Transverse colon (tissue), 4 donors: ENCODE measurements at places on chromosomes 16 and 17. TPM values are rescaled to one million over a fixed set of nuclear protein-coding genes. Genes with fewer than 3 reads are reported as not detected.

GRCh38 chr16:24070851-24071250, 185.3 kb upstream of the CACNG3 start:
- no peak overlapping the region for H3K27ac ChIP-seq
- no peaks in the 10 kb centered on the region for H3K36me3 ChIP-seq
- H3K27me3 ChIP-seq: no peaks in the 10 kb centered on the region
- DNase-seq: no peak
- H3K4me3 ChIP-seq: no peak overlapping the region

- H3K27me3 ChIP-seq: no peaks in the 10 kb centered on the region
- no peak overlapping the region for H3K27ac ChIP-seq
- no peak for DNase-seq
- H3K4me3 ChIP-seq: no peak overlapping the region
- H3K4me1 ChIP-seq: no peaks in the 10 kb centered on the region
Measured at GRCh38 chr16:50537533-50538290, 10.5 kb upstream of the NKD1 start.

- no peak for DNase-seq
- H3K4me1 ChIP-seq: no peaks in the 10 kb centered on the region
- H3K4me3 ChIP-seq: no peak overlapping the region
- H3K27me3 ChIP-seq: no peaks in the 10 kb centered on the region
- no peaks in the 10 kb centered on the region for H3K36me3 ChIP-seq
Measured at GRCh38 chr16:50293994-50294855, 27.9 kb downstream of the ADCY7 start.

DNA sequence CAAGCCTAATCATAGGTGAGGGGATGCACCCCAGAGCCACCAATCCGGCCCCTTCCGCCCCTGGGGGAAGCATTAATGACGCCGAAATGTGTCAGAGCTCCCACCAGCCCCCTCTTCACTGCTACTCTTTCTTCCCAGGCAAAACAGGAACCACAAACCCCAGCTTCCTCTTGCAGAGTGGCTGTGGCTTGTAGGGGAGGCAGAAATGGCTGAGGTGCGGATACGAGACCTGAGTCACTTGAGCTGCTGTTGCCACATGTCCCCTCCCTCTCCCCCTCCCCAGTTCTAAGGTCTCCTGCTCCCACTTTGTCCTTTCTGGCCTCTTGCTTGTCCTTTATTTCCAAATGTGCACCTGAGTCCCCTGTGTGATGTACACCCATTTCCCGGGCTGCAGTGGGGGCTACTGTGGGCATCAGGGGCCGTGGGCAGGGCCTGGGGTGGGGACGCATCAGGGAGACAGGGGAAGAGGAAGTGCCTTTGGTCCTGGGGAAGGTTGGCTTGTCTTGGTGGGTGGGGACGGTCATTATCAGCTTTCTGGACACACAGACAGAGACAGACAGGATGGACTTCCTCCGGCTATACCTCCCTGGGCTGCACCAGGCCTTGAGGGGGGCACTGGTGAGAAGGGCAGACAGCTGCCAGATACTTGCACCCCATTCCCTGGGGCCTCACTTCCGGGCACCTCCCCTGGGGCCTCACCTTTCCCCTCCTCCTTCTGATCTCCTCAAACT, at the start of gene APOBR:
TSS of gene APOBR (plus strand) at position 523 of the 731 bp plus-strand sequence. CDS start at position 562, 39 bp downstream.
- H3K27ac ChIP-seq: peak within 1 kb of the TSS; percentile 89
- peaks cover 3% of the 10 kb centered on the region for H3K36me3 ChIP-seq
- no peaks in the 10 kb centered on the region for H3K27me3 ChIP-seq
- H3K4me1 ChIP-seq: peaks cover 31% of the 10 kb centered on the region
- H3K4me3 ChIP-seq: peak within 1 kb of the TSS; percentile 43

The CLEC19A gene
- total RNA-seq: not detected

DNA sequence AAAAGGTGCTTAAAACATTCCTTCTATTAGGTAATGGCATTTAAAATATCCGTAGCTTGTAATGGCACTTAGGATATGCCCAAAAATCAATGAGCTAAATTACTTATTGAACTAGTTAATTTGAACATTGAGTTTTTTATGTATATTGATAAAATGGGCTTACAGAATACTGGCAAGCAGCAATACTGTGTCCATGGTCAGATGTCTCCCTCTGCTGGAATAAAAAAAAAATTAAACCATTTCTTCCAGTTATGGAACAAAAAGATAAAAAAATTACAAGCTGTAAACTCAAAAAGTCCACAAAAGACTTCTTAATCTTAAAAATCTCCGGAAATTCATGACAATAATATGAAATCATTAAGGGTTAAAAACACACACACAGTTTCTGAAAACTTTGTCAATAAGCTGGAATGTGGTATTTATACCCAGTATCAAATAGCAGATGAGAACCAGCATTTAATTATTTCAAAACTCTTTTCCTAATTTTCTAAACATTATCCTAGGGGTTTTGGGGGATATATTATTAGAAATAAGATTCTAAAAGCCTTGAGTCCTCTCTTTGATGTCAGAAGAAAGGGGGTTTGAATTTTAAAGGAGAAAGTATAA, 21.5 kb upstream of the PSMD7 start:
- no peaks in the 10 kb centered on the region for H3K27me3 ChIP-seq
- no peak for DNase-seq
- no peaks in the 10 kb centered on the region for H3K36me3 ChIP-seq
- H3K27ac ChIP-seq: no peak overlapping the region
- no peaks in the 10 kb centered on the region for H3K4me1 ChIP-seq

The GPR179 gene
- 0.16 TPM for total RNA-seq

The KRTAP4-9 gene
- total RNA-seq: not detected

DNA sequence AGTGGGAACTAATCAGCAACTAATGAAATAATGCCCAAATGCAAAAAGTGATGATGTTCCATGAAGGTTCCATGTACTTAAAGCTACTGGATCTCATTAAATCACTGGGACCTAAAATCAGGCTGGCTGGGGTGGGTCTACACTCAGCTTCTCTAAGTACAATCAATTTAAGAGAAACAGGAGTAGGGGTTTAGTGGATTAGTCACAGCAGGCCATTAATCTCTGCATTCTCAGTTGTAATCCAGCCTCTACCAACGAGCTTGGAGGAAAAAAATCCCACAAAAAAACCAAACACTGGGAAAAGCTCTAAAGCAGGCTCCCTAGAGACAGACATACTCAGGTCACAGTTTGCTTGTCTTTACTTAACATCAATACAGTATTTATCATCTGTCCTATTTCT, 15.0 kb downstream of the CA10 start:
- no peaks in the 10 kb centered on the region for H3K4me1 ChIP-seq
- no peak overlapping the region for H3K4me3 ChIP-seq
- no peak overlapping the region for H3K27ac ChIP-seq

The ST6GALNAC2 gene
- 1.6 TPM for total RNA-seq

DNA sequence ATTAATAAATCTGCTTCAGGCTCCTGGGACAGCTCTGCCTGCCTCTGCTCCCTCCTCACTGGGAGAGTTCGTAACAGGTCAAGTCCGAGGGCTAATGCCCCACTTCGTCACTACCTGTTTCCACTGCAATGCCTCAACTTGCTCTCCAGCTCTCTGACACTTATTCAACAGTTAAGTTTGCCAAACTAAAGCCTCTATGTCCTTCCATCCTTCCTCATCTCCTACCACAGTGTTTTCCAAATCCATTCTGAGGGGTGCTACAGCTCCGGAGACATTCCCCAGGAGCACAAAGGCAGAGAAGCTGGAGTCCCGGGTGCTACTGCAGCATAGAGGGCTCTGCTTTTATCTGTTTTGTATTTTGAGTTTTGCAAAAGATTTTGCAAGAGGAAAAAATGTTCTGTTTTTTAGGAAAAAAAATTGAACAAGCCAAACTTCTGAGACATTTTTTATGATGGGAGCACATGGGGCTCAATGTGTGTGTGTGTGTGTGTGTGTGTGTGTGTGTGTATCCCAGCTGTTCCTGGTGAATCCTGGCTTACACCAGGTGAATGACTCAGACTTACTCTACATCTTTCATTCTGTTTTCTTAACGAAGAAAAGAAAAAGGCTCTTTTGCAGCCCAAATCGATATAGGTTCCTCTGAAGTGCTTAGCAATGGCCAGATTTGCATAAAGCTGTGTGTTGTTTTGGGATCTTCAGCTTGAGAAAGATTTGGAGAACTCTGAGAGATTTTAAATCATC, 46.1 kb upstream of the MYOCD start:
- H3K4me1 ChIP-seq: no peaks in the 10 kb centered on the region
- no peak overlapping the region for H3K4me3 ChIP-seq
- DNase-seq: no peak
- H3K27me3 ChIP-seq: no peaks in the 10 kb centered on the region

DNA sequence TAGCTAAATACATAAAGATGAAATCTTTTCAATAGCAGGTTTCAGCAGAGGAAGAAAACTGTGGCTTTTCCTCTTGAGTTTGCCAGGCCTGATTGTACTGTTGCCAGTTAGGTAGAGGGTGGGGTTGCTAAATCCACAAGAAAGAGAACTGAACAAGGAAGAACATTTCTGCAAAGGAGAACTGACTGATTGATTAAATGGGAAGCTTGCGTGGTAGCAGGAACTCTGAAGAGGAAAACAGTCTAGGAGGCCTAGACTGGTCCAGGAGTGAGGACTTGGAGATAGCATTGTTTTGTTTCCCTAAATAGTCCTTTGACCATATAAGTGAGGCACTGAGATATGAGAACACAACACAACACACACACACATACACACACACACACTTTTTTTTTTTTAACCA, 18.8 kb downstream of the LRRC36 start:
- DNase-seq: peak; percentile 14
- H3K27ac ChIP-seq: peak overlapping the region; percentile 51
- no peak overlapping the region for H3K4me3 ChIP-seq

The EEF2K gene
- total RNA-seq: 26.1 TPM

The IRX5 gene
- not detected for total RNA-seq

DNA sequence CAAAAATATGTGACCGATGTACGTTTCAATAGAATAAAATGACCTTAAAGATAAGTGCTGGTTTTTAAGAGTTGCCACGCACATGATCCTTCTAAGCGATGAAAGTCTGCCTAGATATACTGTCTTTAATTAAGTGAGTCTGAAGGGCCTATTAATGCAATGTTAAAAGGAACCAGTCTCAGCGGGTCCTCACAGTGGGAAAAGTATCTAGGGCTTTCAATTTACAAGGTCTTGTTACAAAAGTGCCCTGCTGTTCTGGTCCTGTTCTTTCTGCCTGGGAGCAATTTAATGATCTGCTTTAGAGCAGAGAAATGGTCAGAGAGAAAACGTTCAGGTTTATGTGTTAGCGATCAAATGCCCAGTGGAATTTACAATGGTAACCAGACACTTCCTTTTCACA, 864.0 kb downstream of the KCNJ2 start:
- no peak overlapping the region for H3K4me3 ChIP-seq
- no peaks in the 10 kb centered on the region for H3K36me3 ChIP-seq

DNA sequence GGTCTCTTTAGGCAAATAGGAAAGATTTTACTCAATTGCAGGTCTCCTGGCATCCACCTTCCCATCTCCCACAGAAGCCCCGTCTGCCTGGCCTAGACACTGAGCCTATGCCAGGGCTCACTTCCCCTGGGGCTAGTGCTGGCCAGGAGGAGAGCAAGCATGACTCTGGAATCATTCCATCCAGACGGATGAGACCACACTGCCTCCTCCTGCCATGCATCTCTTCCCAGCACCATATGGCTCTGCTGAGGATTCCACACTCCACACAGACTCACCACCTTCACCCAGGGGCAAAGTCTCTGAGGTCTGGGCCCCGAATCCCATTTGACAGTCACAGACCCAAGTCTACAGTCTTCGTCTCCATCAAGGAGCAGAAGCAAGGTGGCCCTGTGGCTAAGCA, 346.5 kb downstream of the C16orf95 start:
- H3K27ac ChIP-seq: no peak overlapping the region
- DNase-seq: no peak
- no peak overlapping the region for H3K4me3 ChIP-seq
- no peaks in the 10 kb centered on the region for H3K36me3 ChIP-seq
- H3K27me3 ChIP-seq: no peaks in the 10 kb centered on the region

DNA sequence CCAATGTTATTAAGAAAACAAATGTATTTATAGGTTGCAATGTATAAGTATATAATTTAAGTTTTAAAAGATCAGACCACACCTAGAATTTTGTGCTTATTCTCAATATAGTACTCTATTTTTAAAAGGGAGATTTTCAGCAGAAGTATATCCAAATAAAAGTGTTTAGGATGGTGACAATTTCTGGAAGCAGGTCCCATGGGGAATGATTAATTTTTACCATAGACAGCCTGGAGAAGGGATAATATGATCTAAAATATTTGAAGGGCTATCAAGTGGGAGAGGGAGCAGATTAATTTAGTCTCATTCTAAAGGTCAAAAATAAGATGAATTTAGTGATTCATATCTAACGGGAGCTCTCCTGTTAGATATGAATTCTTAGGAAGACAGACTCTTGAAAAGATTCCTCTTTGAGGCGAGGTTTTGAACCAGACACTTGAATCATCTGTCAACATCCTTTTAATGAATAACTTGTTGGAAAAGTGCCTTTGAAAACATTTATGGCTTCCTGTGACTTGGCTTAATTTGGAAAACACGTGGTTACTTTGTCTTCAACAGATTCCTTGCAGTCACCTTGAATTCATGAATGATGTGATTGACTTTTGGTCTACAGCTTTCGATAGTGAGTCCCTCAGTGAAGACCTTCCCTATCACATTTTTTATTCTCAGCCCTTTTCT, 29.3 kb upstream of the SMIM36 start:
- no peaks in the 10 kb centered on the region for H3K4me1 ChIP-seq
- no peak overlapping the region for H3K27ac ChIP-seq
- H3K36me3 ChIP-seq: no peaks in the 10 kb centered on the region
- no peaks in the 10 kb centered on the region for H3K27me3 ChIP-seq
- no peak overlapping the region for H3K4me3 ChIP-seq

GRCh38 chr17:9684955-9685621, 39.8 kb downstream of the USP43 start:
- no peaks in the 10 kb centered on the region for H3K4me1 ChIP-seq
- no peak for DNase-seq
- no peak overlapping the region for H3K4me3 ChIP-seq
- no peaks in the 10 kb centered on the region for H3K36me3 ChIP-seq

DNA sequence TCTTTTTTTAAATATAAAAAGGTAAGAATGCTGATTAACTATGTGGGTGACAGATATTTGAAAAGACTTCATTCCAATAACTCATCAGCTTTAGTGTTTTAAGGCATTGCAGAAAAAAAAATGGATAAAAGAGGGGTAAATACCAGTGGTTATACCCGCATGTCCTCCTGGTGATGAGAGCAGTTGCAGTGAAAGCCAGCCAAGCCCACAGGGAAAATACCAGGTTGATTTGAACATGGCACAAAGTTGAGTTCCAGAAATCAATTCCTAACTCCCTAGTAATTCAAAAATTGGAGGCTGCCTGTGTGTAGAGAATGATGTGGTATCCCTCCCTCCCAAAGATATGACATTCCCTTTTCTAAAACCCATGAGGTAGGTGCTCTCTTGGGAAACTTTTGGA, 453.2 kb upstream of the SOX9 start:
- no peaks in the 10 kb centered on the region for H3K4me1 ChIP-seq
- H3K4me3 ChIP-seq: no peak overlapping the region
- no peak overlapping the region for H3K27ac ChIP-seq
- H3K36me3 ChIP-seq: no peaks in the 10 kb centered on the region
- H3K27me3 ChIP-seq: no peaks in the 10 kb centered on the region

GRCh38 chr17:16353317-16354174, at the start of gene CENPV:
TSS of gene CENPV (minus strand) at chr17:16353469. CDS start at chr17:16353436, 33 bp downstream.
- DNase-seq: peak; percentile 70
- peak within 1 kb of the TSS; percentile 85 for H3K27ac ChIP-seq
- H3K27me3 ChIP-seq: peaks cover 11% of the 10 kb centered on the region
- no peaks in the 10 kb centered on the region for H3K36me3 ChIP-seq
- H3K4me1 ChIP-seq: peaks cover 12% of the 10 kb centered on the region
- peak within 1 kb of the TSS; percentile 86 for H3K4me3 ChIP-seq

The EMP2 gene
- 48.5 TPM for total RNA-seq
